ENCODE measurements at places on chromosomes 7 and 10.

GRCh38 chr7:140249036-140249806 lies 72.4 kb upstream of the KDM7A start:
- no peak overlapping the region for H3K27ac ChIP-seq
- no peak overlapping the region for H3K4me3 ChIP-seq
- H3K36me3 ChIP-seq, result no peaks in the 10 kb centered on the region
- no peak for DNase-seq
- H3K4me1 ChIP-seq, result peaks cover 21% of the 10 kb centered on the region

DNA sequence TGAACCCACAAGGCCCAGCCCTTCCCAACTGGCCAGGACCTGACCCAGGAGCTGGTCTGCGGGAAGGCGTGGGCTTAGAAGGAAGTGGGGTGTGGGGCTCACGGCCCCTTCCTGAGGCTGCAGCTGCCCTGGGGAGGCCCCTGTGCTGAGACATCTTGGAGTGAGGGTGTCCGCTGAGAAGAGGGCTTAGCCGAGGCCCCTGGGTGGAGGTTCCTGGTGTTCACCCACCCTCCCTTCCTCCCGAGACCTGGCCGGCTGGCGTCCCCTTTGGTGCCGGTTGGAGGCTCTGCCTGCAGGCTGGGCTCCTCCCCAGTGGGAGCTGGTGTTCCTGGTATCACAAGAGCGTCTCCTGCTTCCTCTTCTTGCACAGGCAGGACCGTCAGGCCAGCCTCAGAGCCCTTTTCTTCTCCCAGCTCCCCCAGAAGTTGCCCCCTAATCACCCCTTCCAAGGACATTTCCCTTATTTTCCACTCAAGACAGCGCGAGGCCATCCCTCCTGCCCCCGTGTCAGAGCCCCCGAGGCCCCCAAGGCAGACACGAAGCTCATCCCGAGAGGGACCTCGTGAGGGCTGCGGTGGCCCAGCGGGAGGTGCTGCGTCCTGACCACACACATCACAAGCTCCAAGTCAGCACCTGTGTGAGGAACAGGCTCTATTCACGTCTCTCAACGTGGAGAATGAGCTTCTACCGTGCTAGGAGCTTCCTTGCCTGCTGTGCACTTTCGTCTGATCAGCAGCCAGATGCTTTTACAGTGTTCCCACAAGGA lies 25.1 kb upstream of the FAM20C start:
- DNase-seq, result no peak
- no peak overlapping the region for H3K27ac ChIP-seq
- no peak overlapping the region for H3K4me3 ChIP-seq

DNA sequence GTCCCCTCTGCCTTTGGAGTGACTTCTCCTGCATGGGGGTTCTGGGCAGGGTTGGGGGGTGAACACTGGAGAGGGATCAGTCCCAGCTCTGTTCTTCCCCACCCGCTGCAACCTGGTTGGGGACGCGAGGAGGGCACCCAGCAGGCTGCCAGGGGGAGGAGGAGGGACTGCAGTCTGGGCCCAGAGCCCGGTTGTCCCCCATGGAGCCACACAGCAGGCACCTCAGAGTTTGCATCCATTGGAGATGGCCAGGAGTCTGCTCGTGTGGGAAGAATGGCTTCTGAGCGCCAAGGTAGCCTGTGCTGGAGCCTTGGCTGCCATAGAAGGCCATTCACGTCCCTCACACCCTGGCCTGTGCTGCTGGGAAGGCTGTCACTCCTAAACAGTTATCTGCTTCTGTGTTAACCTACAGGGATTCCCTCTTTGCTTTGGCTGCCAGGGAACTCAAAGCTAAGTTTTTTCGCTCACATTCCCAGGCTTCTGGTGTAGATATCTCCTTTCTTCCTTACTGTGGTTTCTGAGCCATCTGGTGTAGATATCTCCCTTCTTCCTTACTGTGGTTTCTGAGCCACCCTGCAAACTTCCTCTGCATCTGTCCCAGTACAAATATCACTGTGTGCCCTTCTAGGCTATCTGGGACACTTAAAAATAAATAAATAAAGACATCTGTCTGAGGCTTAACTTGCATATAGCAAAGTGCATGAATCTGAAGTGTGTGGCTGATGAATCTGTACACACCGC lies 133.7 kb downstream of the LHPP start:
- H3K27me3 ChIP-seq, result no peaks in the 10 kb centered on the region
- no peak overlapping the region for H3K4me3 ChIP-seq
- peaks cover 4% of the 10 kb centered on the region for H3K36me3 ChIP-seq
- no peak overlapping the region for H3K27ac ChIP-seq
- no peak for DNase-seq
- peaks cover 3% of the 10 kb centered on the region for H3K4me1 ChIP-seq

GRCh38 chr10:98030991-98031431 lies 590 bp upstream of the CRTAC1 start:
- peaks cover 69% of the 10 kb centered on the region for H3K27me3 ChIP-seq
- no peak overlapping the region for H3K4me3 ChIP-seq
- no peak overlapping the region for H3K27ac ChIP-seq
- H3K4me1 ChIP-seq, result peaks cover 4% of the 10 kb centered on the region
- no peak for DNase-seq

DNA sequence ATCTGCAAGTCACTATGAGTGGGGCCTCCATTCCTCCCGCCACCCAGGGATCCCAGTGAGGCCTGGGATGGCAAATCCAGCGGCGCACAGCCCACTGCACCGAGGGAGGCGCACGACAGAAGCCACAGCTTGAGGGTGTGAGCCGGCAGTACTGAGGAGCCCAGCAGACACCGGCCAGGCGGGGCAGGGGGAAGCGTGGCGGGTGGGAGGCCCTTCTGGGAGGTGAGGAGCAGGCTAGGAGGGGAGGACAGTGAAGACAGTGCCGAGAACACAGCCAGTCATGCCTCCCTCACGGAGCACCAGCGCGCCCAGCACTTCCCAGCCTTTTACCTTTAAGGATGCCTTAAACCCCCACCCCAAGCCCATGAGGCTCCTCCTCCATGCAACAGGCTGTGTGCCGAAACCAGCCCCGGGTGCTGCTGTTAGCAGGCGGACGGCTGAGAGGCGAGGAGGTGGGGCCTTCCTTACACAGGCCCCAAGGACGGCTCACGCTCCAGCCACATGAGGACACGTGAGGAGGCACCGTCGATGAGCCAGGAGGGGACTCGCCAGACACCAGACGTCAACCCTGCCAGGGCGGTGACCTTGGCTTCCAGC lies 258.5 kb downstream of the PTPRN2 start:
- peaks cover 11% of the 10 kb centered on the region for H3K36me3 ChIP-seq
- peaks cover 5% of the 10 kb centered on the region for H3K4me1 ChIP-seq
- no peak overlapping the region for H3K4me3 ChIP-seq
- no peaks in the 10 kb centered on the region for H3K27me3 ChIP-seq
- no peak overlapping the region for H3K27ac ChIP-seq

DNA sequence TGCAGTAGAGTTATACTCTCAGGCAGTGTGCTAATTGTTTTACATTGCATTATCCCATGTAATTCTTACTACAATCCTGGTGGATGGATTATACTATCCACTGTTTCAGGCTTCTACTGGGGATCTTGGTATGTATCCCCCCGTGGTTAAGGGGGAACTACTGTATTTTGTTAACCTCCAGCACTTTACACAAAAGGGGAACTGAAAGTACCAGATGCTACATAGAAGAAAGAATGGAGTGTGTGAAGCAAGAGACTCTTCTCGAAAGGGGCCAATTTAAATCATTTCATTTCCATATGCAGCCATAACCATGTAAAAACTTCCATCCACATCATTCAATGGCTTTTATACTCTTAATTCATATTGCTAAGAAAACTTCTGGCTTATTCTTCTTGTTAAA lies 69.4 kb downstream of the C1GALT1 start:
- no peaks in the 10 kb centered on the region for H3K27me3 ChIP-seq
- H3K4me3 ChIP-seq, result no peak overlapping the region
- H3K27ac ChIP-seq, result no peak overlapping the region
- H3K4me1 ChIP-seq, result peaks cover 7% of the 10 kb centered on the region
- peaks cover 17% of the 10 kb centered on the region for H3K36me3 ChIP-seq
